ENCODE measurements at places on chromosomes 13 and 19.

- no peak for DNase-seq
Measured at GRCh38 chr19:47446534-47447469, 24.9 kb downstream of the SLC8A2 start.

- DNase-seq: no peak
Measured at GRCh38 chr13:109033090-109033489, 403.7 kb downstream of the MYO16 start.

DNA sequence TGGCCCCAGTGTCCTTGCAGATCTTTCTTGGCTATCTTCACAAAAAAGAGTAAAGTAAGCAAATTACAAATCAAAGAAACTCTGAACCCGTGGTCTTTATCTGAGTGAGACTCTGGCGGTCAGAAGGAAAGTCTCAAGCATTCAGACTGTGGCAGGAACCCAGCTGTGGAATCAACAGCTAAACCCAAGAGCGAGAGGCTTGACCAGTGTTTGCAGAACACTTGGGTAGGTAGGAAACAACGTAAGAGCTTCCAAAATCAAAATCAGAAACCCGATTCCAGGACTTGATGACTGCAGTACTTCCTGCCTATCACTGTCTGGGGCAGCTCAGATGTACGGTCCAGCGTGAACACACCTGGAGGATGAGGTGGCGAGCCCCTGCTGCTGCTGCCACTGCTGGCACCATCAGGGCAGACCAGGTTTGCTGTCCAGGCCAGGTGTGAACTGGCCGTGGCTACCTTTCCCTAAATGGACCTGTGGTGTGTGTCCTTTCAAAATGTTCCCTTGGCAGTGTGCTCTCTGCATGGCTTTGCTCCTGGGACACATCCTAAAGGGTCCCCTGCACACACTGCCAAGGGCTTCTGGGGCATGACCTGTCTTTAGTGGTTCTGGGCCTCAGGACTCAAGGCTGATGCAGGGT lies 9.5 kb downstream of the TUBA3C start:
- no peak for DNase-seq

GRCh38 chr13:109271555-109272541 lies 514.5 kb downstream of the IRS2 start:
- DNase-seq: no peak

GRCh38 chr19:57068921-57069697 lies 50.7 kb upstream of the USP29 start:
- no peak for DNase-seq

GRCh38 chr19:43784981-43785808 lies 4.4 kb upstream of the KCNN4 start:
- no peak for DNase-seq

GRCh38 chr13:32877491-32877890 lies 138.7 kb upstream of the KL start:
- DNase-seq: no peak

- DNase-seq: no peak
Measured at GRCh38 chr13:106233134-106233735, 302.2 kb downstream of the EFNB2 start.

GRCh38 chr19:15323496-15324235 lies 8.7 kb downstream of the BRD4 start:
- DNase-seq: no peak

- peak; percentile 47 for DNase-seq
Measured at GRCh38 chr19:3178377-3178972, at the start of gene S1PR4. S1PR4 (plus strand) TSS chr19:3178769; CDS start chr19:3178793, 24 bp downstream.

DNA sequence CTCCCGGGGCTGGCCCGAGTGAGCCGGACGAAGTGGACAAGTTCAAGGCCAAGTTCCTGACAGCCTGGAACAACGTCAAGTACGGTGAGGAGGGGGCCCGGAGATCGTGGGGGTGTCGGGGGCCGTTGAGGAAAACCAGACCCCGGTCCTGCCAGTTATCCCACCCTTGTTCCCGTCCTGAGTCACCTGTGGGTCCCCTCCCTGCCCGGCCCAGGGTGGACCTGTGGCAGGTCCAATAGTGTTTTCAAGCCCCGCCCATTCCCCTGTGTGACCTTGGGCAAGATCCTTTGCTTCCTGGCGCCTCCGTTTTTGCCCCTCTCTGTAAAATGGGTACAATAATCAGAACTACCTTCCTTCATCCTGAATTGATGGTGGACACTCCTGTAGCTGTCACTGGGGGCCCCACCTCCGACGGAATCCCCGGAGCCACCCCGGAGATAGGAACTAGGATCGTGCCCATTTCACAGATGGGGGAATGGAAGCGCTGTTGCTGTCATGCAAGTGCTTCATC lies 593 bp downstream of the ATG4D start:
- DNase-seq: no peak

DNA sequence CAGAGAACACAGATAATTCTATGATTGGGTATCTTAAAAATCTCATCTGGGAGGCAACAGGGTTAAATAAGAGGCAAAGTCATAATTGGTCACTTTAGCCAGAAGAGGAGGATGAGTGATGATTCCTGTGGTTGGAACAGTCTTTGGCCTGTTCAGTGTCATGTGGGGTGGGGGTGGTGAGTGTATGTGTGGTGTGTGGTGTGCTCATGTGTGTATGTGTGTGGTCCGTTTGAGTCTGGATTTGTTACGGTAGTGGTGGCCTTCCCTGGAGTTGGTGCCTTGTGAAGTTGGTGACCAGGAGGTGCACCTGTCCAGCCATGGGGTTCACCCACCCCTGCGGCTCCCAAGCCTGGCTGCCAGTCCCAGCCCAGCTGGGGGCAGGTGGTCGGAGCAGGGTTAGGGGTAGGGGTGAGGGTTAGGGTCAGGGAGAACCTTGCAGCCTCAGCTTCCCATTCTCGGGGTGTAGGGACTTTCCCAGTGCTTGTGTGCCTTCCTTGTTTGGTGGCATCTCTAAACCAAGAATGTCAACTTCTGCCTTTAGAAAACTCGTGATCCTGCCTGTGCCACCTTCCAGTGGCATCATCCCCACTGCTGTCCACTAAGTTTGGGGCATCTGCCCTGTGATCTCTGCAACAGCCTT lies 97.5 kb downstream of the RAB20 start:
- no peak for DNase-seq

- no peak for DNase-seq
Measured at GRCh38 chr13:106274551-106275203, 260.8 kb downstream of the EFNB2 start.

- DNase-seq: no peak
Measured at GRCh38 chr13:48993150-48993549, 17.4 kb downstream of the FNDC3A start.

DNA sequence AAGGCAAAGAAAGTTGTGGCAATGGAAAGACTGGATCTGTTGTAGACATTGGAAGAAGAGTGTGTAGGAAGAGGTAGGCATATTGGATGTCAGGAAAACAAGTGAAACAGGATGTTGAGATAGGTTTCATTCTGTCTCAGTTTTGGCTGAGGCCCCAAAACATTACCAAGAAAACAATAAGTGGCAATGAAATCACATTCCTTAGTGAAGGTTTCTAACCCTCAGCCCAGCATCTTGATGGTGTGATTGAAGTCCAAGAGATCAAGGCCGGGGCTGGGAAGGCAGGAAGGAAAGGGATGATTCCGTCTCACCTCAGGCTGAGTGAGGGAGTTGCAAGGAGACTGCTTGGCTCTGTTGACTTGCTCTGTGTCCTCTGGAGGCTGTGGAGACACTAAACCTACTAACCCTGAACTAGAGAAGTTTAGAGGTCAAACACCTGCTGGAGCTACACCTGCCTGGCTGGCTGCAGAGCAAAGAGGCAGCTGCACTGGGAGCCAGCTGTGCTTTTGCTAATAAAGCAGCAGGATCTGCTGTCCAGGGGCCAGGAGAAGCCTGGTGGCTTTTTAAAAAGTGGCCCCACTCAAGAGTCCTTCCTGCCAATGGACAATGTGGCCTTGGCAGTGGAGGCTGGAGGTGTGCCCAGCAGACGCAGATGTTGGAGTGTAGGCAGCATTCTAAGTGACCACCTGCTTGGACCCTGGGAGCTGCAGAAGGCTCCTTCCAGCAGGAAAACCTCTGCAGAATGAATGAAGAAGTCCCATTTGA lies 53.6 kb downstream of the DGKH start:
- DNase-seq: no peak

- no peak for DNase-seq
Measured at GRCh38 chr19:55096061-55096701, 20.5 kb downstream of the EPS8L1 start.

DNA sequence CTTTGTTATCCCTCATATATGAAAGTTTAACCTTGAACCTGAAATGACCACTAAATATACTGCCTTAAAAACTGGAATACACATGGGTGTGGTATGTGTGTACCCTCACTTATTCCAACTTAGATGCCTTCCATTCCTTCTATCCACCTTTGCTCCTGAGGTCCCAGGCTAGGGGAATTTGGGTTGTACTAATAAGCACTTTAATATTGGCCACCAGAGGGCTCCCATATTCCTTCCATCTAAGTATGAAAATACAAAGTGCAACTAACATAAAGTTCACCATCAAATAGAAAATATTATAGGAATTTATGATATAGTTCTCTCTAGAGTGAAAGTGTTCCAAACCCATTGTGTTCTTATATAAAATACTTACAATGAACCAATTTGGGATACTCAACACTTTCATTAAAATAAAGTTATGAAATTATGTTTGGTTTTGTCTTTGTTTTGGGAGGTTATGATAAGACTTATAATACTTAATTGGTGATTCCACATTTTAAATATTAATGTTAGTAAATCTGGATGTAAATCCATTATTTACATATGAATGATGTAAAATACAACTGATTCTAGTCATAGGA lies 62.3 kb downstream of the ITGBL1 start:
- DNase-seq: no peak

DNA sequence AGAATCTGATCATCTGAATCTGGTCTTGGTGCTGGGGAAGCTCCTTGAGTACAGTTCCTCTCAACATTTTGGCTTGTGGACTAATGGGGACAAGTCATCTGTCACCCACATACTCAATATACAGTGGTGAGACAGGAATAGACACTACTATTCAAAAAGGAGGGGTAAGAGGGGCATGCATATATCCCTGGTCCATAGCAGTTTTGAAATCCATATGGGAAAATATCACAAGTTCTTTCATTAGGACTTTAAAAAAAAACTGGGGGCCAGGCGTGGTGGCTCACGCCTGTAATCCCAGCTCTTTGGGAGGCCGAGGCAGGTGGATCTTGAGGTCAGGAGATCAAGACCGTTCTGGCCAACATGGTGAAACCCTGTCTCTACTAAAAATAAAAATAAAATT lies 20.3 kb upstream of the PPP5C start:
- no peak for DNase-seq

- DNase-seq: no peak
Measured at GRCh38 chr13:109652531-109652930, 133.9 kb downstream of the IRS2 start.

- no peak for DNase-seq
Measured at GRCh38 chr13:43730642-43731041, 56.1 kb downstream of the ENOX1 start.

DNA sequence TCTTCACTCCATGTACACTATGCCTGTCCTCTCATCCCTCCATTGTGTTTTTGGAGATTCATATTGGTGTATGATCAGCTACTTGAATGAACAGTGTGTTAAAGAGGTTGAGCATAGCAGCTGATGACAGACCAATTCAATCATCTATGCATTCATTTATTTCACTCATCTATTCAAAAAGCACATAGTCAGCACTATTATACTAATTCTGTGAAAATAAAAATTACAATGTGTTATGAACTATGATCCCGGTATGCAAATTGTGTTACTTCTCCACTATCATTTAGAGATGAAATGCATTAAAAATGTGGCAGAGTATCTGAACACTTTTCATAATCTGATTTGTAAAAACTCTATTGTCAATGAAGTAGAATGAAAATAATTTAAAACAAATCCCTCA lies 5.9 kb downstream of the TRPC4 start:
- no peak for DNase-seq

DNA sequence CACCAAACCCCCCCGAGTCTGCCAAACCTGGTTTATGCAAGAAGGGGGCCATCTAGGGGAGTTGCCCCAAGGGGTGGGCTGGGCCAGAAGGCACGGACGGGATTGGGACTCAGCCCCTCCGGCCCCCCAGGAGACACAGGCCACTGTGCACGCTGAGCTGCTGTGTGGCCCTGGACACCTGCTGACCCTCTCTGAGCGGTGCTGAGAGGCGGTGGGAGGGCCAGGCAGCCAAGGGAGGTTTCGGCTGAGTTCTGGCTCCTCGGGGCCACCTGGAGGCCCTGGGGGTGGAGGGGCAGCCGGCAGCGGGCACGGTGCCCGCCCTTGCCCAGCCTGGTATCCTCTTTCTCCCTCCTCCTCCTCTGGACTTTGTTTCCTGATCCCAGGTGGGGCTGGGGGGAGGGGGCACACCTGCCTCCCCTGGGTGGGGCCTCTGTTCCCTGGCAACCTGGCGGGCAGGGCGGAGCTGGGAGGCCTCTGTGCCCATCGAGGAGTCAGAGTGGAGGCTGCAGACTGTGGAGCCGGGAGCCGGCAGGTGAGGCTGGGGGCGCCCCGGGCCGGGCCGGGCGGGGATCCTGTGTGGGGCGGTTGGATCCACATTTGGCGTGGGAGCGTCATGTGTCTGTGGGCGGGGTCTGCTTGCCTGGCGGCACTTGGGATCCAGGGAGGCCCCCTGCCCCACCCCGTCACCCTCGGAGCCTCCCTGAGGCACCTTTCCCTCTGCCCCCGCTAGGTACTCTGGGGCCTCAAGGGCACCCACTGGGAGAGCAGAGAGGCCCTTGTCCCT lies at the start of gene MISP:
TSS of gene MISP (plus strand) at position 473 of the 784 bp plus-strand sequence. CDS start 5,835 bp downstream, outside the sequence.
- DNase-seq: no peak

GRCh38 chr13:49597043-49597641 lies 11.8 kb upstream of the RCBTB1 start:
- no peak for DNase-seq

- DNase-seq: no peak
Measured at GRCh38 chr19:51135004-51135403, 7.1 kb upstream of the SIGLEC7 start.

DNA sequence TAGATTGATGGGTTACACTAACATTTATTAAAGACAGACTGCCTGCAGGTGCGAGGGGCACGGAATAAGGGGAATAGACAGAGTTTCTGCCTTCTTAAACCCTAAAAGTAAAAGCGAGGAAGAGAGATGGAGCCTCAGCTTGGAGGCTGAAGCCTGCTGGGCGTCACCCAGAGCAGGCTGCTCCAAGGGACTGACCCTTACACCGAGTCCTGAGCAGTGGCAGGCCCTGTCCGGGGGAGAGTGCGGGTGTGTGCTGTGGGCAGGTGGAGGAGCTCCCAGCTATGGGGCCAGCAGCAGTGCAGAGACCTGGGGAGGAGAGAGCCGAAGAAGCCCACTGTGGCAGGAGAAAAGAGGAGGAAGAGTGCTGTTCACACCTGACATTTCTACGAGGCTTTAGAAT lies 86.4 kb downstream of the SOX1 start:
- DNase-seq: no peak

All from stimulated activated CD8-positive, alpha-beta memory T cell treated with anti-CD3 and anti-CD28 coated beads, Interleukin-4, amount 100 ng/mL, for 1 hour (primary cell).